ENCODE measurements at places on chromosomes 1 and 21. TPM values are rescaled to one million over a fixed set of nuclear protein-coding genes. Genes with fewer than 3 reads are reported as not detected.

ASPM gene
- 33.5 TPM for total RNA-seq

CLCNKB gene
- total RNA-seq = not detected

C1orf94 gene
- 0.37 TPM for total RNA-seq

ZNF687 gene
- 22.2 TPM for total RNA-seq

HAO2 gene
- total RNA-seq = not detected

SERTAD4 gene
- 11.8 TPM for total RNA-seq

S100A16 gene
- 1,038 TPM for total RNA-seq

PLPP3 gene
- total RNA-seq = 10.4 TPM

SPATA1 gene
- not detected for total RNA-seq

PGBD5 gene
- total RNA-seq = 3.6 TPM

SLC66A1 gene
- 23.6 TPM for total RNA-seq

OR2G3 gene
- total RNA-seq = not detected

SLC37A1 gene
- 5.9 TPM for total RNA-seq
